ENCODE measurements at places on chromosomes 6 and 20.

- DNase-seq = no peak
Observed at GRCh38 chr6:110296241-110297025, 61.7 kb downstream of the METTL24 start.

DNA sequence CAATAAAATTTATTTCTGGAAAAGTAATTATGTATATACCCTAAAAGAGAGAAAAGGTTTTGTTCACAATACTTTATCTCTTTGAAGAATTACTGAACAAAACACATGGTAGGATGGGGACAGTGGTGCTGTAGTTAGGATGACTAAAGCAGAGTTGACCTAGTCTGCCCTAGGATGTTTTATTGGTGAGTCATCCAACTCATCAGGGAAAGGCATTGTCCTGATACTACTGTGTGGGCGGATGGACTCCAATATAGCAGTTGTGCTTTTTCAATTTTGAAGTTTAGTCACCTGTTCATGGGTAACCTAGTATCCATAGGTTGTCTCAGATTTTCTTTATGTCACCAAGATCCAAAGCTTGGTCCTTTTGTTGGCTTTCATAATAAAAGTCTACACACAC, 53.3 kb upstream of the EYS start:
- DNase-seq = no peak

GRCh38 chr20:62087227-62087626, 21.5 kb upstream of the TAF4 start:
- no peak for DNase-seq

DNA sequence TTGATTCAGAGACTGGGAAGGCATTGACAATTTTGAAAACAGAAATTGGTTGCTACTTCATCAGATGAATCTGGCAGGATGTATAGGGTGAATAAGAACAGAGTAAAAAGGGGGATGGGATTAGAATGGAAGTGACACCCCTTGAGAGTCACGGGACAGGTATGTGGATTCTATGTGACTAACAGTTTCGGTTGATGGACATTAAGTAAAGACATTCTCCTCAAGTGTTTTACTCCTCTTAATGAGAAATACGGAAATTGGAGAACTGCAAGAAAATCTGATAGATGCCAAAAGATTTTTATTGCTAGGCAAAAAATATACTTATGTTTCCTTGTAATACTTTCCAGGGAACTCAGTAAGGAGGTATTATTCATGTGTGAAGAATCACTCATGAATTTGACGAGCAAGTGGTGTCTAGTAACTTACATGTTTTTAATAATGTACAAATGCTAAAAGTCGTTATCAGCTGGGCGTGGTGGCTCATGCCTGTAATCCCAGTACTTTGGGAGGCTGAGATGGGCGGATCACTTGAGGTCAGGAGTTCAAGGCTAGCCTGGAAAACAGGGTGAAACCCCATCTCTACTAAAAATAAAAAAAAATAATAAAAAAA, 135.8 kb downstream of the KIF16B start:
- DNase-seq = no peak

DNA sequence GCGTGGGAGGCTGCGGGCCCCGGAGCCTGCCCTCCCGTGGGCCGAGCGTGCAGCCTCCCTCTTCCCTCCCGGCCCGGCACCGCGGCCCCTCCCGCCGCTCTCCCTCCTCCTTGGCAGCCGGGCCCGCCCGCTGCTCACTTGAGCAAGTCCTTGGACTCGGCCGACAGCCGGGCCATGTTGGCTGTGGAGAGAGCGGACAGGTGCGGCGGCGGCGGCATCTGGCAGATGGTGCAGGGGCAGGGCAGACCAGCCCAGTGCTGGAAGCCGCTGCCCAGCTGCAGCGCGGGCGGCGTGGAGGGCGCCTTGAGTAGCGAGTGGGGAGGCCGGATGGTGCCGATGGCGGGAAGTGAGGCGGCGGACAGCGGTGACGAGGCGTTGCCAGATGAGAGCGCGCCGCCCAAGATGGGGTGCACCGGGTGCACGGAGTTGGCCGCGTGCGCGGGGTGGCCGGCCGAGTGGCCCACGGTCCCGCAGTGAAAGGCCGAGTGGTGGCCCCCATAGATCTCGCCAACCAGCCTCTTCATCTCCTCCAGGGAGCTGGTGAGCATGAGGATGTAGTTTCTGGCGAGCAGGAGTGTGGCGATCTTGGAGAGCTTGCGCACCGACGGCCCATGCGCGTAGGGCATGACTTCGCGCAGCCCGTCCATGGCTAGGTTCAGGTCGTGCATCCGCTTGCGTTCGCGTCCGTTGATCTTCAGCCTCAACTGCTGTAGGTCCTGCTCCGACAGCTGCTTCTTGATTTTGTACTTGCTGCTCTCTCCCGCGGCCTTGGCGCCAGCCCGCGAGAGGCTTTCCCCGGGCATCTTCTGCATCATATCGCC, 766 bp downstream of the OLIG3 start:
- DNase-seq = no peak

DNA sequence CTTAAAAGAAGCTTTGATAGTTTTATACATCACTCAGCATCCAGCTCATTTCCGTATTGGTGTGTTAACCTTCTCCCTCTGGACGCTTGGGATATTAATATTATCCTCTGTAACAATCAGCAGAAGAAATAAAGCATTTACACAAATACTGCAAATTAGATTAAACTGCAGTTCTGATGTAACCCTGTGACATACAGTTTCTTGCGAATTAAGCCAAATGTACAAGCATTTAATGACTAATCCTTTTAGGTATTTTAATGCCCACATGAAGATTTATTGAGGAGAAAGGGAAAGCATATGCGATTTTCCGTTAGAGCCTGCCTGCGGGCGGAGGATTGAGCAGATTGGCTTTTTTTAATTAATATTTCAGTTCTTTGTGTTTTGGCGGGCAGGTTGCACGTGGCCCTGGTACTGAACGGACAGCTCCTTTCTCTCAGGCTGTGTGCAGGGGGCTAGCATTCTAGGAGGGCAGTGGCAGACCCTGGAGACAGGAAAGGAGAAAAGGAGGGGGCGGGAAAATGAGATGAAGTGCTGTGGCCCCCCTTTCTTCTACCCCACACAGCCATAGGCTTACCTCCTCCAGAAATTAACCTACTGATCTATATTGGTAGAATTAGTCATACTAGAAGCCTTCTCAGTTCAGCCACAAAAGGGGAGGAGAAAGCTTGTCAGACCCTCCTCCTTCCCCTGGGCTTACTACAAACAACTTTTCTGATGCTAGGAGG, 14.1 kb upstream of the TFAP2D start:
- no peak for DNase-seq

GRCh38 chr6:70839286-70840266, 117.3 kb downstream of the B3GAT2 start:
- DNase-seq = no peak

GRCh38 chr6:138480279-138480949, 18.9 kb downstream of the NHSL1 start:
- no peak for DNase-seq

- no peak for DNase-seq
Observed at GRCh38 chr6:137700161-137700560, 166.9 kb upstream of the TNFAIP3 start.

- peak; percentile 60 for DNase-seq
Observed at GRCh38 chr6:30684386-30685156, 1.9 kb downstream of the PPP1R18 start.

- DNase-seq = no peak
Observed at GRCh38 chr20:63533388-63533787, 3.8 kb downstream of the PTK6 start.

- DNase-seq = no peak
Observed at GRCh38 chr6:167688123-167688522, 138.6 kb upstream of the AFDN start.

GRCh38 chr6:121961619-121962125, 437.8 kb upstream of the HSF2 start:
- no peak for DNase-seq

DNA sequence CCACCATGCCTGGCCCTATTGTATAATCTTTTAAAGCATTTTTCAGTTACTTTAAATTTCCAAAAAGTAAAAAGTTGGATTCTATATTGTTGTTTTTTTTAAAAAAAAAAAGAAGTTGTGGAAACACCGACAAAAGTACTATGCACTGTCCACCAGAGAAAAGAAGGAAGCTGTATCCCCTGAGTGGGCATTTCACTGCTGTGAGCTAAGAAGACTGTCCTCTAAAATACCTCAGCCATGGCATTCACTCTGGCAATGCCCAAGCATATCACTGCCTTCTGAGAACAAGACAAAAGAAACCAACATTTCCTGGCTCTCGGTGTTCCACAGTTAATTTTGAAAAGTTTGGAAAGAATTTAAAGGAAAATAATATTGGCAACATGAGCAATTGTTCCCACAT, 117.8 kb downstream of the IPCEF1 start:
- no peak for DNase-seq

GRCh38 chr6:119037941-119038623, 40.4 kb downstream of the FAM184A start:
- no peak for DNase-seq

GRCh38 chr20:38725931-38726803, 1.9 kb downstream of the SLC32A1 start:
- DNase-seq = peak; percentile 47

- no peak for DNase-seq
Observed at GRCh38 chr20:31841928-31842327, 3.5 kb downstream of the FOXS1 start.

DNA sequence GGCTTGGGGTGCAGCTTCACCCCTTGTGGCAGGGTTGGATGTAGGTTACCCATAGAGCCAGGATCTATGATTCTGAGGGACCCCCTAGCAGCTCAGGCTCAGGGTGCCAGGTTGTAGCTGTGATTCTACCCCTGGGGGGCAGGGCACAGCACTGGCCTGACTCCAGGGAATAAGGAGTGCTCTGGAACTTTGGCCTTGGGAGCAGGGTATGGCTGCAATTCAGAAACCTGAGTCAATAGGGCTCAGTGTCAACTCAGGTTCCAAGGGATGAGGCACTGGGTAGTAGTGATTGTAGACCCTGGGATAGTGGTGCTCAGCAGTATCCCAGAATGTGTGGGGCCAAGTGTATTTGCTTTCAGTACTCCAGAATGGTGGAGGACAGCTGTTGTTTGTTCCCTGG, 8.6 kb downstream of the FHL5 start:
- DNase-seq = no peak

GRCh38 chr6:17297271-17298080, 16.3 kb downstream of the RBM24 start:
- DNase-seq = no peak

DNA sequence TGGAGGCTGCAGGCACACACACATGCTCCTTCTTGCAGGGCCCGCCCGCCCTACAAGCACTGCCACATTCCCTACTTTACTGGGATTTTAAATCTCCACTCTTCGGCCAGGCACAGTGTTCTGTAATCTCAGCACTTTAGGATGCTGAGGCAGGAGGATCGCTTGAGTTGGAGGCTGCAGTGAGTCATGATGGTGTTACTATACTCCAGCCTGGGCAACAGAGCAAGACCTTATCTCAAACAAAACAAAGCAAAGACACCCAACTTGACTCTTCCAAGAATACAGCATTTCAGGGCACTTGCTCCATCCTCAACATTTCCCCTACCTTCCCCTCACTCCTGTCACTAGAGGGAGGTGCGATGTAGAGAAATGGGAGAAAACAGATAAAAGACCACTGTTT, 194.0 kb downstream of the MYLK4 start:
- no peak for DNase-seq

DNA sequence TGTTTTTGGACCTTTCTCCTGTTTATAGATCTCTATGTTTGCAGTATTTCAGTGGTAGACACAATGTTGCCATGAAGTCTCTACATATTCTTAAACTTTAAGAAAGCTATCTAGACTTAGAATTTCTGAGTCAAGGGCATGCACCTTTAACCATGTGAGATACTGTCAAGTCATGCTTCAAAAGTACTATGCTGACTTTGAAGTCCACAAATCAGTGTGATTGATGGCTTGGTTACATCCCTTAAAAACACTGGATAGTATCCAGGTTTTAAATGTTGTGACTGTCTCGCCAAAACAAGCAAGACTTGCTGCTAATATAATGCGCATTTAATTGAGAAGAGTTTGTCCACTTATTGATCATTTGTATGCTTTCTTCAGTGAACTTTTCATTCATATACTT, 30.5 kb downstream of the ZNF334 start:
- DNase-seq = no peak

DNA sequence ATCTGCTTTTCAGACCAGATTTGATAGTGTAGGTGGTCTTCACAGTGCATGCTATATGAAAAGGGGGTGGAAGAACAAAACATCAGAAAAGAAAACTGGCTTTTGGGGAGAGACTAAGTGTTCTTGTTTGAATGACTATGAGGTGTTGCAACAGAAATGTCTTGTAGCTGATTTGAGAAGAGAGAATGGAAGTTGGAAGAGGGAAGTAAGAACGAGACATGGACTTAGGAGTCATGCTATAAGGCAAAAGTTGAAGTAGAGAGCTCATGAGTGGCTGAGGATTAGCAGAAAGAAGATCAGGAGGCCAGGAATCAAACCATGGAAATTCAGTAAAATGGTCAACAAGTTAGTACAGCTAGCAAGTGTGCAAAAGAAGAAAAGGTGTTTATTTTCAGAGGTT, 32.1 kb downstream of the FNDC1 start:
- DNase-seq = no peak

- peak; percentile 22 for DNase-seq
Observed at GRCh38 chr6:157768863-157769551, 54.0 kb upstream of the SNX9 start.

DNA sequence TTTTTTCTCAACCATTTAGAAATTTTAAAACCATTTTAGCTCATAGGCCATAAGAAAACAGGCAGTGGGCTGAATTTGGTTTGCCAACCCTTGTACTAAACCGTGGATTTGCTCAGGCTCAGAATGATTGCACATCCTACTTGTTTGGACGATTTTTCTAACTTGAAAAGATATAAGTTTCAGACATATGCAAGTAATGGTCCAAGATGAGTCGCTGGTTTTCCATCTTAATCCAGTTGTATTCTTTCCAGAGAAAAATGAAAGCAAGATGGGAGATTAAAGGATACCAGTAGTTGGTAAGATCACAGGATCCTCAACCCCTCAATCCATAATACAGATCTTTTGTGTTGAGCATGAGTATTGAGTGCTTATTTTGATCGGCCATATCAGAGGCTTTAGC, 250.9 kb downstream of the TINAG start:
- no peak for DNase-seq

DNA sequence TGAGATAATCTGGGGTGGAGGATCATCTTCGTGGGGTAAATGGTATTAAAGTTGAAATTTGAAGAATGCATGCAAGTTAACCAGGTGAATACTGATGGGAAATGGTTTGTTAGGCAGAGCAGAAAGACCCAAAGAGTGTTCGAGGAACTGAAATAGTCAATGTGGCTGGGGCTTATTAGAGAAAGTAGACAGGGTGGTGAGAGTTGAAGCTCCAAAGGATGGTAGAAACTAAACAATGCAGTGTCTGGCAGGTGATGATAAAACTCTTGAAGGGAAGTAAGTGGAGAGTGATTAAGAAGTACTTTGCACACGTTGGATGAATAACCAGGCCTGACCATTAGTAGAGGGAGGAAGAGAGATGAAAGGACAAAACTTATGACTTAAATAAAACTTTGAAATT, 39.8 kb upstream of the CENPW start:
- no peak for DNase-seq

GRCh38 chr6:36114798-36115408, 15.4 kb upstream of the MAPK13 start:
- DNase-seq = no peak

DNA sequence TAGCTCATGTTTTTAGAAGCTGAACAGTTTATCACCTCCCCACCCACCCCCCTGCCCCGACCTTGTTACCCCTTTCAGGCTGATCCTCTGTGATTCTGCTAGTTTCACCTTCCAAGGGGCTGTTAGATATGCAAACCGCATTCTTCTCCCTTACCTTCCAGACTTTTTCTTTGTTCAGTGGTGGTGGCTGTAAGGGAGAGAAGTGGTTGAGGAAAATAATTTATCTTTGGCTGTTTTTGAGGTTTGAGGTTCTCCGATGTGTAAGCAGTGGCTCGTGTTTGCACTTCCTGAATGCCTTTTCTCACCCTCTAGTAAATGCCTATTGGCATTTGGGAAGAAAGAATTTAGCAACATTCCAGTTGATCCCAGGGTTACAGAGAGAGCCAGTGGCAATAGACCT, 69.4 kb upstream of the KCNG1 start:
- DNase-seq = no peak
